ENCODE measurements at places on chromosomes 12 and 14.

DNA sequence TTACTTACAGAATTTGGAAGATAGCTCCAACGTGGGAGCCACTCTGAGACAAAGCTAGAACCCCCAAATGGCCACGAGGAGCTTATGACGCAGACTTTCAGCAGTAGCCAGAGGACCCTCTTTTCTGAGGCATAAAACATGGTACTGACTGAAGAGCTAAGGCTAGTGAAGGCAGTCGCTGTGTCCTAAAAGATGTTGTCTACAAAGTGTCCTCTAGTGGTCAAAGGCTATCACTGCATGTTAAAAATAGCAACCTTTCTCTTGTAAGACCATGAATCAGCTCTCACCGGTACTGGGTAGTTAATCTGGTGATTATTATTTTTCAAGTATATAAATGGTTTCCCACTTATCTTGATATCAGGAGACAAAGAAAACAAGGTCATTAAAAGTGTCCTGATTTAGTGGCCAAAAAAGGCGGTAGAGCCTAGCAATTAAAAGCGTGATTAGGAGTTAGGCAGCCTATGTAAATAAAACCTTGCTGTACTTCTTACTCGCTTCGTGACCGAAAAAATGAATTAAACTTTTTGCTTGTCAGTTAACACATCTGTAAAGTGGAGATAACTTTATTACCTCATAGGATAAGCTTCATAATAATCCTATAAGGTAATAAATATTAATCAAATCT lies 47.0 kb upstream of the LGR5 start:
- DNase-seq = peak; percentile 95

DNA sequence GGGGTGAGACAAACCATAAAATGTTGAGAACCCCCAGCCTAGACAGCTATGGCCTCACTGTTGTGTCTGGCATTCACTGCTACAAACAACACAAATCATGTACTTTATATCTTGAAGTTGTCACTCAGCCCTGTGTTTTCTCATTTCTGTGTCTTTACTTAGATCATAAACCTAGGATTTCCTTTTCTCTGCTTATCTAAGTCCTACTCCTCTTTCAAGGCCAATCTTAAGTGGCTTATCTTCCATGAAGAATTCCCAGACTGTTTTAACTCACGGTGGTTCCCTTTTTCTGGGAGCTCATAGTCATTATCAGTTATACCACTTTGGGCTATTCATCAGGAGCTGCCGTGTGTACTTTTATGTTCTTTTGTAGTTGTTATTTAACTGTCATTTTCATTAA lies 42.1 kb downstream of the FLRT2 start:
- no peak for DNase-seq

- peak; percentile 75 for DNase-seq
Observed at GRCh38 chr14:103104654-103105452, 10.3 kb downstream of the EXOC3L4 start.

DNA sequence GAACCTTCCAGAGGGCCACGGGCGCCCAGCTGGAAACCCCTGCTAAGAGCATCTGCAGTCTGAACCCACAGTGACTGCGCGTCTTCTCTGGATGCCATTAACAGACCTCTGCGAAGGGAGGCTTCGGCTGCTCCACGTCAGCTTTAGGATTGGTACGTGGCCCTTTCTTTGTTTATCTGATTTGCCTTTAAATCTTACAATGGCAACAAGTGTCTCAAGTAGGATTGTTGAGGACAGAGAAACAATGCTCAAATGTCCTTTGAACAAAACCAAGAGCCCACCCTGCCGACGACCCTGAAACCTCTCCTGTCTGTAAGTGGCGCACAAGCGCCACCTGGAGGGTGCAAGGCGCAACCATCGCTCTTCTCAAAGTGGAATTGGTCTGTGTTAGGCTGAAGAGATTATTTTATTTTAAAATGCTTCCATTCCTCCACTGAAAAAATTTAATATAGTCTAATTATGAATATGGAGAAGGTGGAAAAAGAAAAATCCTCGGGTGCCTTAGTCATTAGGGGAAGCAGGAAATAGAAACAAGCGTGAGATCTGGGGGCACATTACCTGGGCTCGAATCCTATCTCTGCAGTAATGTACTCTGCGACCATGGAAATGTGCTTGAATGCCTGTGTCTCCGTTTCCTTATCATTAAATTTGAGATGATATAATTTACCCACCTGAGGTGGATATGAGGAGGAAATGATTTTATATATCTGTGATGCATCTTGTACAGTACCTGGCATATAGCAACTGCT lies 82.6 kb upstream of the PTPRB start:
- peak; percentile 34 for DNase-seq

- no peak for DNase-seq
Observed at GRCh38 chr12:115257791-115258190, 573.8 kb upstream of the TBX3 start.

DNA sequence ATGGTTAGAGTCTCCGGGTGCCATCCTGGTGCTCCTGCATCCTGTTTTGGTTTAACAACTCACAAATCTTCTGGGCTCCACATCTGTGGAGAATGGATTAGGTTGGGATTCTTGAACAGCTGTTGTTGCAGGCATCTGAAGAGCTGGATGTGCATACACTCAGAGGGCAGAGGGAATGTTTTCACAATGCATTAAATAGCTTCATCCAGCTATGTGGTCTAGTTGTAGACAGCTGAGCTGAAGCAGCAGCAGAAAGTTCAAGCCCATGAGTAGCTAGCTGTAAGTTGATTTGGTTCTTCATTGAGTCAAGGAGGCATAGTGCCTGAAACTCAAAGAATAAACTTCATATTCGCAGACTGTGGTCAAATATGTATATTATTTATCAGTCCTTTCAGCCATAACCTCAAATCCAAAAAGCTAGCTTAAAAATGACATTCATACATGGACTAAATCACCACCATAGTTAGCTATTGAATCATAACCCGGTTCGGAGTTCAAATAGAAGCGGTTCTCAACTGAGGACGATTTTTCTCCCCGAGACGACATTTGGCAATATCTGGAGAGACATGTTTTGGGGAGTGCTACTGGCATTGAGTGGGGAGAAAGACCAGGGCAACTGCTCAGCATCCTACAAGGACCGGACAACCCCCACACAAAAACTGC lies 858 bp upstream of the ANKRD13A start:
- DNase-seq = no peak

DNA sequence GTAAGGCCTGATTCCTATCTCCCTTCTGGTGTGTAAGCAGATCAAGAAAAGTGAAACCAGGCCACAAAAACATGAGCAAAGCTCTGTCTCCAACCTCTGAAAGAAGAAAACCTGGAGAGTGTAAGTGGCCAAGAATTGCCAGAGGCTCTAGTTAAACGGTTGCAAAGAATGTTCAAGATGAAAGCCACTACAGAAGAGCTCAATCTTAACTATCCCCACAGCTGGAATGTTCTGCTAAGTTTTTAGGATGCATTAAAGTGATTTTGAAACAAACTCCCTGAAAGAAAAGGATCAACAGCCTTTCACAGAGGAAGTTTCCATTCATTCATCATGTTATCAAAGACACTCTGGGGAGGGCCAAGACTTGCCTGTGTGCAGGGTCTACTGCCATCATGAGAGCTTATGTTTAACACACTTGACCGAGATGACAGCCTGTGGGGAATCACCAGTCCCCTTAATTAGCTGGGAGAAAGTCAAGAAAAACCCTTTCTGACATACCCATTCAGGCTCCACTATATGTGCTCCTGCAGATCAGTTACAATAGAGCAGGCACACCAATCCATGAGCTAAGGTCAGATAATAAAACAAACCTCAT lies 128.0 kb upstream of the OVCH1 start:
- DNase-seq = no peak

GRCh38 chr14:89673512-89674225 lies 256.6 kb upstream of the FOXN3 start:
- no peak for DNase-seq

DNA sequence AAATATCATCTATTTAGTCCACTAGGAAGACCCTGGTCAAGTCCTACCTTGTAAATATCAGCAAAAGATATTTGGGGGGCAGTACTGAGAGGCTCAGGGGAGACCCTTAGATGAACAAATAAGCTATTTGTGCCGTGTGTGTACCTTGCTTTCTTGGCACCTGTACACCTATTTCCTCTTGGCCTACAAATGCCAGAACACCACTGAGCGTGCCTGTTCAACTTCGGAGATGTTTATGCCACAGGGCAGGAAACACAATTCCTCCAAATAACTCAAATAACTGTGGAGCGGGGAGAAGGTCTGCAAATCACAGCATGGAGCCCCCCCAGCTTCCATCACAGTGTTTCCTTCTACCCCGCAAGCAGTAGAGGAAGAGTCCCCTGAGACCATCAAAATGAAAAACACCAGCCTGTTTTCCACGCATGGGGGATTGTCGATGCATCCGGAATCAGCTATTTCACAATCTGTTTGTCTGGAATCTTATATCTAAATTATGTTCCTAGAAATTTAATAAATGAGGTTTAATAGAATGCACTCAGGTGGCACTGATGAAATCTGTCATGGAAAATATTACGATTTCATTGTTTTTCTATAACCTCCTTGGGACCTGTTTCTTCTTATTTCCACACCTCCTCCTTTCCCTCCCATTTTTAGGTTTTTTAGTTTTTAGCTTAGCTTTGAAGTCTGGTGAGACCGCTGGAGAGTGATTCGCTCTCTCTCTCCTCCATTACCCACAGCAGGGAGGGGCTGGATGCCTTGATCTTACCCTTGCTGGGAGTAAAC lies 254.0 kb upstream of the SRRM4 start:
- no peak for DNase-seq

DNA sequence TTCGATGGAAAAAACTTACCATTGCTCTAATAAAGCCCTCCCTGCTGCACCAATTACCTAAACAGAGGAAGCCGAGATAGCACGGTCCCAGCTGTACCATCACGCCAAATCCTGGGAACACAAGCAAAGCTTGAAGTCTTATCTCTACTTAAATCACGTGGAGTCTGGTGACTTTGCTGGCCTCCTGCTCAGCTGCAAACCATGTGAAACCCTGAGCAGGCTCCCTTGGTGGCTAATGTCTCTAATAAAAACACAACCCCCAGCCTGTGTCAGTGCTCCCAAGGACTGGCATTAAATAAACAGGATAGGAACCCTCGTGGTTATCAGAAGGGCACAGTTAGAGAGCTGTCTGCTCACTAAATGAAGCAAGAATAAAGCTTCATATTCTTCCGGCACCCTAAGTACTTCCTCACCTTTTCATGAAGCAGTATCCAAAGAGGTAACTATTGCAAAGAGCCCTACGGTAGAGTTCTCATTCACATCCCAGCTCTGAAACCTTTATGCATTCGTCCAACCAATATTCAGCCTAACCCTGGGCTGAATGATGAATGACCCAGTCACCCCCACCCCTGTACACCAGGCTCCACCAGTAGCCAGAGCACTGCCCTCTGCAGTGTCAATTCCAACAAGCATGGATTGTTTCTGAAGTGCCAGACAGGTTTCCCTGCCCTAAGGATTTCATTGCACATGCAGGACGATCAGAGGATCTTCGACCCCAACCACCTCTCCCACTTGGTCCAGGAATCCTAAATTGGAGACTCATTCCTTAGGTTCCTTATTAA lies 452.7 kb upstream of the TMPO start:
- DNase-seq = no peak

- DNase-seq = no peak
Observed at GRCh38 chr12:46181465-46181864, 87.4 kb downstream of the SLC38A1 start.

GRCh38 chr14:89330236-89331002 lies 86.6 kb downstream of the FOXN3 start:
- no peak for DNase-seq

DNA sequence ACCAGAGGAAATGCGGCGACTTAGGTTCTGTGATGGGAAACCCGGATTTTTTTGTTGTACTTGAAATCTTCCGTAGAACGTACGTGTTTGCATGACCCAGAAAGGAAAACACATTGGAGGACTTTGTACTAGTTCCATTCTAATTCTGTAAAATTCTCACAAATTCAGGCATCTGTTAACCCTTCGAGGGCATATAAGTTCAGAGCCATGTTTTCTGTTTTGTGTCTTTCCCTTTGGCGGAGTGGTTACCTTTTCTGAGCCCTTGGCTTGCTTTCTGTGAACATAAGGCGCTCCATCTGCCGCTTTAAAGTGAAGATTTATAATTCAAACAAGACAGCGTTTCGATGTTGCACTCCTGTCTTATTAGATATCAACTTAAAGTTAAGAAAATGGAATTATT lies 34.2 kb downstream of the BICD1 start:
- DNase-seq = no peak

GRCh38 chr12:66071549-66071948 lies 59.0 kb downstream of the LLPH start:
- no peak for DNase-seq

- no peak for DNase-seq
Observed at GRCh38 chr12:65664715-65665250, 159.5 kb upstream of the HMGA2 start.

GRCh38 chr12:116048879-116049278 lies 228.6 kb downstream of the MED13L start:
- DNase-seq = no peak

DNA sequence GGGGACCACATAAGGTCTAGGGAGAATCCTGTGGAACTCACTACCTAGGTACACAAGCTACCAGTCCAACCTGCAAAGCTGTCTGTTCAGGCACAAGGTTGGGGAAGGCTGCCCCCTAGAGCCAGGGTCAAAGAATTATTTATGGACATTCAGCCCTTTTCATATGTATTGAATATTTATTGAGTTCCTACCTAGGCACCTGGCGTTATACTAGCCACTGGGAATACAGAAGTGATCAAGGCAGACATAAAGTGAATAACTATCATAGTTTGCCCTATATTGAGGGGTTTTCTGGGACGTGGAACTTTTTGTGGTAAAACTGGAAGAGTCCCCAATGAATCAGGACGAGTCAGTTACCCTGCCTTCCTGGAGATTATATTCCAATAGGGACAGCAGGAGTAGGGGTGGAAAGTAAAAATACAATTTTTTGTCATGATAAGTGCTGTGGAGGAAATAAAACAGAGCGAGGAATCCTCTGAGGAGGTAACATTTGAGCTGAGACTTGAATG lies 5.8 kb upstream of the SLC48A1 start:
- DNase-seq = peak; percentile 25

DNA sequence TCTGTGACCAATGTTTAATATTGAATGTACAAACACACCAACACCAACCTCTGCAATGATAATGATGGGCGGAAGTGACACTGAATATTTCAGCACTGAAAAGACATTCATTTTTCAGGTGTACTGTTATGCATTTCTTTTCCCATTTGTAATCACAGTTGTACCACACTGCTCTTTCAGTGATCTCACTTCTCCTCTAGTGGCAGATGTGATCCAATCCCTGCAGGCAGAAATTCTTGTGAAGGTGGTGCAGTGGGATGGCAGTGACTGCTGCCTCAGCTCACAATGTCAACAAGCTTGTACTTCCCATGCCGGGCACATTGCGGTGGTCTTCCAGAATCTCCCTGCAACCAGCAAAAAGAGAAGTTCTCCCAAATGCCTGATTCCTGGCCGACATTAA lies 23.0 kb upstream of the ERGIC2 start:
- DNase-seq = no peak

GRCh38 chr12:95055057-95055456 lies 18.4 kb downstream of the NR2C1 start:
- no peak for DNase-seq

GRCh38 chr12:43550831-43551271 lies 1.2 kb downstream of the ADAMTS20 start:
- no peak for DNase-seq
